ENCODE measurements at places on chromosomes 3 and 15. TPM values are rescaled to one million over a fixed set of nuclear protein-coding genes. Genes with fewer than 3 reads are reported as not detected.

GRCh38 chr3:128554100-128554464 is 61.1 kb upstream of the GATA2 start:
- DNase-seq, result no peak

DNA sequence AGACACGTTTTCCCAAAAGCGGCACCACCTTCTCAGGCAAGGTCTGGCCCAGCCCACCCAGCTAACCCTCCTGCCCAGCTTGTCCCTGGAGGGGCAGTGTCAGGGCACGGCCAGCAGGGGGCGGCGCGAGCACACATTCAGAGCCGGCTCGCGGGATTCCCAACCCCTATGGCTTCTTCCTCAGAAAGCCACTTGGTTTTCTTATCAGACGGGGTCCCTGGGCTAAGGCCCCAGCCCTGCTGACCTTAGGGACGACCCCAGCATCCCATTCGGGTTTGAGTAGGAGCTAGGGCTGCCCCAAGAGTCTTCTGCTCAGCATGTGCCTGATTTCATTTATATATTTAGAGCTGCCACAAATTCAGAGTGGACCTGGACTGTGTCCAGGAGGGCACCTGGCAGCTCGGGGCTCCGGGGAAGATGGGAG is 14.5 kb downstream of the RLBP1 start:
- DNase-seq, result peak; percentile 56

GRCh38 chr3:64160000-64160695 is 65.1 kb downstream of the PRICKLE2 start:
- DNase-seq, result peak; percentile 38

- DNase-seq, result no peak
Measured at GRCh38 chr3:23611737-23612295, 193.9 kb upstream of the UBE2E1 start.

- DNase-seq, result no peak
Measured at GRCh38 chr15:58392611-58393161, 39.1 kb upstream of the LIPC start.

GRCh38 chr15:90419738-90420406 is 31.8 kb downstream of the IQGAP1 start:
- no peak for DNase-seq

GRCh38 chr15:23482764-23483489 is 35.9 kb upstream of the GOLGA6L2 start:
- no peak for DNase-seq

SLC9C1 gene
- 0.48 TPM for polyA plus RNA-seq

DNA sequence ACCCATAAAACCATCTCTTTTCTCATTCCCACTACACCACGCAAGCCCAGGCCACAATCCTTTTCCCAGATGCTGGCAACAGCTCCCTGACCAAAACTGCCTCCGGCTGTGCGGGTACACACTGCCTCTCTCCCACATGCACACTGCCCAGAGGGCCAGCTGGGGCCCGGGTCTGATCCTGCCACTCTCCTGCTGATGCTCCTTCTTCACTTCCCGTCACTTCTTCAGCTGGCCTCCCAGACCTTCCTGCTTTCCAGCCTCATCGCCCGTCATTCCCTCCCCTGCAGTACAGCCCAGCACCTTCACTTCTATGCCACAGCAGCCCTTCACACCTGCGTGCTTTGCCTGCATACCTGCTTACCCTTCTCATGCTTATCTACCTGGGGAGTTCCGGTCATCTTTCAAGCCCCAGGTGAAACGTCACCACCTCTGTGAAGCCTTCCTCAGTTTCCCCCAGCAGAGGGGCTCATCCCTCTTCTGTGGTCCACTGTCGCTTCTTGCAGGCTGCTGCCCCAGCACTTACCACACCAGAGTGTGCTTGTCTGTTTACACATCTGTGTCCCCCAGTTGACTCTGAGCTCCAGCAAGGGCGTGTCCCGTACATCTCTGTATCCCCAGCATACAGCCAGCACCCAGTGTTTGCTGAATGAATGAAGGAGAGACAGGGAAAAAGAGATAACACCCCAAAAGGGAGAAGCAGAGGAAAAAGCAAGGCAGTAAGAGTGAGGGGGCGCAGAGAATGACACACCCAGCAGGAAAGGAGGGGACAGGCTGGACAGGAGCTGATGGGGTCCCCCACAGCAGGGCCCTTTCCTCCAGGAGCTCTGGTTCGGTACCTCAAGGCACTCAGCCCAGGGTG is 22.2 kb downstream of the GRAMD2A start:
- no peak for DNase-seq

KLHL40 gene
- 0.07 TPM for polyA plus RNA-seq

ALG1L2 gene
- polyA plus RNA-seq, result 2.8 TPM

GRCh38 chr3:50623840-50624474 is 7.0 kb downstream of the MAPKAPK3 start:
- no peak for DNase-seq

Measured in renal pelvis (tissue), 12 donors.